GM10248 (cell line): ENCODE measurements at places on chromosomes 16 and 17.

GRCh38 chr16:70529051-70529777 is 5.6 kb downstream of the SF3B3 start:
- no peak for DNase-seq

GRCh38 chr17:4480929-4481898 is 17.5 kb upstream of the SPNS2 start:
- DNase-seq: no peak

GRCh38 chr17:75555679-75556153 is 30.2 kb downstream of the LLGL2 start:
- DNase-seq: no peak

- no peak for DNase-seq
These were observed 1.6 kb downstream of the ITGA2B start for GRCh38 chr17:44387804-44388203.

- peak; percentile 47 for DNase-seq
These were observed 54.2 kb downstream of the SREBF1 start for GRCh38 chr17:17782523-17783115.

DNA sequence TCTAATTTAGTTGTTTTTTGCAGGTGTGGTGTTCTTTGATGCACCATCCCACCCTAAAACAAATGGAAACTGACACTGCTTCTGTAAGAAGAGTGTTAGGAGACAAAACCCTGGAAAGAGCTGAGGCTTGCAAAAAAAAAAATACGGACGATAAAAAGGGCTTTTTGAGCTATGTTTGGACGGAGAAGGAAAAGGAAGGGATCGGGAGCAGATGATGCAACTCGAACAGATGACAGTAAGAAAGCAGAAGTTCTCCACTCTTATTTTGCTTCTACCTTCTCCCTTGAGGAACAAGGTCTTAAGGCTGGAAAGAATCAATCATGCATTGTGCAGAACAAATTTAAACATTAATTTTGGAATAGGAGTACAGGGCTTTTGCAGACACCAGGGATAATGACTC is 136.7 kb downstream of the MAF start:
- no peak for DNase-seq

- peak; percentile 24 for DNase-seq
These were observed 41.3 kb downstream of the RBBP6 start for GRCh38 chr16:24580665-24581064.

- no peak for DNase-seq
These were observed 34.7 kb upstream of the KCNJ16 start for GRCh38 chr17:70040336-70040735.

- DNase-seq: no peak
These were observed 611 bp downstream of the BANP start for GRCh38 chr16:87951552-87952538.

DNA sequence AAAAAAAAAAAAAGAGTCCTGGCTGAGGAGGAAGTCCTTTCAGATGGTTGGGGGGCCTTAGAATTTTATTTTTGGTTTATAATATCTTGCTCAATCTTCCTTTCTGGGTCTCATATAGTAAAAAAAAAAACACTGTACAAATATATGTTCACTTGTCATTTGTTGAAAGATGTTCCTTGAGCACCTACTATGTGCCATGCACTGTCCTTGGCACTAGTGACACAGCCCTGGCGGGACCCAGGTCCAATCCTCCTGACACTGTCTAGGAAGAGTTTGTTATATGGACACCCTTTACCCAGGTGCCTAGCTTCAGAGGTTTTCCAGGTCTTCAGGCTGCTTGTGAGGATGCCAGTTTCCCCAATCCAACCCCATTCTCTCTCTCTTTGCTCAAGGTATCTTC is 2.0 kb downstream of the CHST4 start:
- DNase-seq: no peak

DNA sequence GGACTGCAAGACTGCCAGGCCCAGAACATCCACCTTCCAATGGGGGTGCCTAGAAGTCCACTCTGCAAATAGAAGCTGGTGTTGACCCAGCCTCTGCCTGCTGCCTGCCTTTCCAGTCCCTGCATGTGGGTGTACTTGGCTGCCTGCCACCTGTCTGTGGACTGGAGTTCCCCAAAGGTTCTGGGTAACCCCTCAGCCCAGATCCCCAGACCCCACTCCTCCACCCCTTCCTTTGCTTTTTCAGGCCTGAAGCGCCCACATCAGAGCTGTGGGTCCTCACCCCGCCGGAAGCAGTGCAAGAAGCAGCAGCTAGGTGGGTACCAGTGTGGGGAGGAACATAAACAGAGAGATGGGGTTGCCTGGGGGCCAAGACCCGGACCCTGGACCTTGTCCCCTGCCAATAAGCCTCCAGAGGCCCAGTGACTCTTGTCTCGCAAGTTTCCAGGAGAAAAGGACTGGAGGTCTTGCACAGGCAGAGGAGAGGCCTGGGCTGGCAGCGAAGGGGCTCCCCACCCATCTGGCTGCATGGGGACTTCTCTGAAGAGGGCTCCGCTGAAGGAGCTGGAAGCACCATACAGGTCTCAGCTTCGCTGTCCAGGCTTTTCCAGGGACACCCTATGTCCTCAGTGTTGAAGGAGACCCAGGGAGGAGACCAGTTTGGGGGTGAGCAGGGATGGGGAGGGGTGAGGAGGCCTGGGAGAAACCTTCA is 34.3 kb downstream of the NLRC5 start:
- no peak for DNase-seq

GRCh38 chr16:75265911-75266701 is 14.7 kb upstream of the BCAR1 start:
- peak; percentile 94 for DNase-seq

DNA sequence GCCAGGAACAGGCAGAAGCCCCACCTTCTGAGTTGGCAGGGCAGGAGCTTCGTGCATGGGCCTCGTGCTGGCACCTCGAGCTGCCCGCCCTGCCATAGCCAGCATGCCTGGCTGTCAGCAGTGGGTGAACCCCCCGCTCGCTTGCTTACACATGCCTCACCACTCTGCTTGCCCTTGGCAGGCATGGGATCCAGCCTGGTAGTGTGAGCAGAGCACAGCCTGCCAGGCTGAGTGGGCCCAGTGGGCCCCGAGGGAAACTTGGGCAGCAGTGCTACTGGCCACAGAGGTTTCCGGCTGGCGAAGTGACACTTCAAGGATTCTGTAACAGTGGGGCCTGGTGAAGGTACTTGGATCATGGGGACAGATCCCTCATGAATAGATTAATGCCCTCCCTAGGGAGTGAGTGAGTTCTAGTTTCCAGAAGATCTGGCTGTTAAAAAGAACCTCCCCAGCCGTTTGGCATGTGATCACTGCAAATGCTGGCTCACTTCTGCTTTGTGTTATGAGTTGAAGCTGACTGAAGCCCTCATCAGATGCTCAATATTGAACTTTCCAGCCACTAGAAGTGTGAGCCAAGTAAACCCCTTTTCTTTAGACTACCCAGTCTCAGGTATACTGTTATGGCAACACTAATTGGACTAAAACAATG is 114.7 kb downstream of the BCAS3 start:
- no peak for DNase-seq

GRCh38 chr16:24062270-24062817 is 193.8 kb upstream of the CACNG3 start:
- no peak for DNase-seq

DNA sequence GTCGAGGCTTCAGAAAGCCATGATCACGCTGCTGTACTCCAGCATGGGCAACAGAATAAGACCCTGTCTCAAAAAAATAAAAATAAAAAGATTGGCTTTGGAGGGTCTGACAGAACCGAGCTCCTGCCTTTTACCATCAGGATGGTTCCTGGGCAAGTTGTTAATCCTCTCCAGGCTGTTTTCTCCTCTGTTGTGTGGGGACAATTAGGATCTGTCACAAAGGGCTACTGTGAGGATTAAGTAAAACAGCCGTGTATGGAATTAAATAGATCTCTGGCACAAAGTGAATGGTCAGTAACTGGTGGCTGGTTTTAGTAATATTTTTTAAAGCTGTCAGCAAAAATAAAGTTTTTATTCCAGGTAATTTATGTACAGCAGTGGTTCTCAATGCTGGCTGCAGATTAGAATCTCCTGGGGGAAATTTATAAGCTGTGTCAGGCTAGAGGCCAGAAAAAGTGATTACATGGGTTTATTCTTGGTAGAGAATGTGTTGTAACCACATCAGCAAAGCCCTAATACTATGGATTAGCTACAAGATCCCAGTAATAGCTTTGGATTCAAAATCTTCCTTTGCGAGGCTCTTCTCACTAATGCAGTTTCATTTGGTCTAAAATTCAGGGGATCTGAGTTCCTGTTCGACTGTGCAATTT is 47.2 kb downstream of the GPRC5B start:
- no peak for DNase-seq

DNA sequence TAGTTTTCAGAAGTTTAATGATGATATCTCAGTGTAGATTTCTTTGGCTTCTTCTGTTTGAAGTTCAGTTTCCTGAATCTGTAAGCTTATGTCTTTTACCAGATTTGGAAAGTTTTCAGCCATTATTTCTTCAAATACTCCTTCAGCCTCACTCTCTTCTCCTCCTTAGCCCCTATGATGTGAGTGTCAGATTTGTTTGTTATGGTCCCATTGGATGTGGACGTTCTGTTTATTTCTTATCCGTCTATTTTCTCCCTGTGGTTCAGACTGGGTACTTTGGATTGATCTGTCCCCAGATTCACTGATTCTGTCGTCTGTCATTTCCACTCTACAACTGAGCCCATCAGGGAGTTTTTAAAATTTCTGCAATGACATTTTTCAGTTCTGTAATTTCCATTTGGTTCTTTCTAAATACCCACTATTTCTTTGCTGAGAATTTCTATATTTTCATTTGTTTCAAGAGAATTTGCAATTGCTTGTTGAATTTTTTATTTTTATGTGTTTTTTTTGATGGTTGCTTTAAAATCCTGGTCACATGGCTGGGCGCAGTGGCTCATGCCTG is 110.9 kb downstream of the SEC14L1 start:
- DNase-seq: no peak

DNA sequence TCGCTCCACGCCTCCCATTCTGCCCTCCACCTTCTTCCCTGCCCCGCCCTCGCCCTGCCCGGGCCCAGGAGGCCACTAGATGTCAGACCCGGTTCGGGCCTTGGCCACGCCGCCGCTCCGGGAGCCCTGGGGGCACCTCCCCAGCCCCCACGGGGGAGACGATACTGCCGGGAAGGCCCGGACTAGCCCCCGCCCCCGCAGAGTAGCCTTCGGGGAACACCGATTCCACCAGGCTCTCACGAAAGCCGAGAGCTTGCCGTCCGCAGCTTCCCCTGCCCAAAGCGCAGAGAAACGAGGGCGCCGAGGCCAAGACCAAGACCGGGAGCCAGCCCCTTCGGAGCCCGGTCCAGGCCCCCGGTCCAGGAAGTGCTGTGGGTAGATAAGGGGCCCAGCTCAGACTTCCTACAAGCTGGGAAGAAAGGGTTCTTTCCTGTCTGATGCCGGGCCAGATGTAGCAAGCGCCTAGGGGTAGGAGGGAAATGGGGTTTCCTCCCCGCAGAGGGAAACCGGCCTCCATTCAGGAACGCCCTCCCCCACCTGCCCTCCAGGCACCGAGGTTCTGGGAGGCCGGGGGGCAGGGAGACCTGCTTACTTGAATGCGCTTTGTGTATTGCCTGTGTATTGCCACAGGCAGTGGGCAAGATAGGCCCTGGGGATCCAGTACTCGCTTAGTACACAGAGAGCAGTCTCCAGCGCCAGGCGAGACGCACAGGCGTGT is 806 bp upstream of the CYB561 start:
- peak; percentile 82 for DNase-seq

GRCh38 chr17:16258901-16259300 is 41.9 kb downstream of the PIGL start:
- DNase-seq: no peak

GRCh38 chr16:16982614-16983013 is 488.1 kb downstream of the XYLT1 start:
- no peak for DNase-seq

GRCh38 chr17:28908640-28909167 is 5.8 kb upstream of the DHRS13 start:
- DNase-seq: no peak

DNA sequence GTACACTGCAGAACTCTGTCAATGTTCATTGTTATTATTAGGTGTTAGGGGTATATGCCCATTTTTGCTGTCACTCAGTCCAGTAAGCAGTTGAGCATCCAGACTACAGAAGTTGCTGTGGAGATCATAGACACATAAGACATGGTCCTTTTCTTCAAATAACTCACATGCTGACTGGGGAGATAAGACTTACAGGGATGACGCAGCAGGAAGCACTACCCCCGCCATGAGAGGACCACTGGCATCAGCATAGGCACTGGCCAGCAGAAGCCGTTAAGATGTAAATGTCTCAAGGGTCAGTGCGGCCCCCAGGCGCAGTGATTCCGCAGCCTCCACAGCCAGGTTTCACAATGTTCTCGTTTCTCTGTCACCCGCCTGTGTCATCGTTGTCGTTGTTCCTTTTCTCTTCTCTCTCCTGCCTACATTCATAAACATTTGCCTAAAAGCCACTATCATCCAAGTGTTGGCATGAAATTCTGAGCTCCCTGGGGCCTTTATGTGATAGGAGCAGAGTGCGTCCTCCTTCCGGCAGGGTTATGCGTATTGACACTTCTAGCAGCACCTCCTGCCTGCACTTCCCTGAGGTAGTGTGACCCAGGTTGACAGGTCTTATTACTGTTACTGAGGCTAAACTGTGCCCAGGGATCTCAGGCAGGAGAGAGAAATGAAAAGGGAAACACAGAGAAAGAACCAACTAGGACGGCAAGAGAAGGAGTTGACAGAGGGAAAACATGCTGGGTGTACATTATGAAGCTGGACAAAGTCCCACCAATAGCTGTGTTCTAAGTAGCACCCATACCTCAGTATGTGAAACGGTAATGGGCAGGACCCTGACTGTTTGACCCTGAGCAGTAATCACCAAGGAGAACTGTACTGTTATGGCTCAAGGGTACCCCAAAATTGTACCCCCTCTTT is 17.9 kb downstream of the TANGO6 start:
- DNase-seq: no peak

GRCh38 chr17:40372031-40372430 is 7.5 kb upstream of the GJD3 start:
- DNase-seq: no peak

DNA sequence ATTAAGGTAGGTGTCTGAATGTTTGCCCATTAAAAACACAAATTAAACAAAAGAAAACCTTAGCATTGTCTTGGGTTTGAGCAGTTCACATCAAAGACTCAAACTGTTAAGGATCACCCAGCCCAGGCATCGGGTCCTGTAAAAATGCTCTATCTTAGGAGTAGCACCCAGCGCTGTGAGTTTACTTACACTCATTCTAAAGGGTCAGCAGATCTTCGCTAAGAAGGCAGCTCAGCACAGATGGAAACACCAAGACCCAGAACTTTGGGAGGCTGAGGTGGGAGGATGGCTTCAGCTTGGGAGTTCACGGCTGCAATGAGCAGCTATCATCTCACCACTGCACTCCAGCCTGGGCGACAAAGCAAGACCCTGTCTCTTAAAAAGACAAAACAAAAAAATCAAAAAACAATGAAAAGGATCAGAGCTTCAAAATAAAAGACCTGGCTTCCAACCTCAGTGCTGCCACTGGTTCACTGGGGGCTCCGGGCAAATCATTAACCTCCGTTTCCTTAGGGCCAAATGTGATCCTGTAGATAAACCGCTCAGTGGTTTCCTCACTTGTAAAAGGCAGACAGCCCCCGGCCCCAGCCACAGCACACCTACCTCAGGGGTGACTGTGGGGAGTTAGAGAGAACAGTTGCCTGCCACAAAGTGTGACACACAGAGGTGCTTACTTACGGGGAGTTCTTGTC is 11.1 kb downstream of the COG1 start:
- no peak for DNase-seq

- DNase-seq: no peak
These were observed 194.7 kb downstream of the SPECC1 start for GRCh38 chr17:20203761-20204263.

GRCh38 chr17:31062346-31062745 is 32.4 kb upstream of the NF1 start:
- no peak for DNase-seq
